Muscle of back (tissue), 13 donors: ENCODE measurements at places on chromosomes 3 and 15. TPM values are rescaled to one million over a fixed set of nuclear protein-coding genes. Genes with fewer than 3 reads are reported as not detected.
A peak's percentile ranks its signal among the peaks of the same experiment; 100 is the strongest.

FEZF2 gene
- polyA plus RNA-seq = not detected

ZPLD1 gene
- polyA plus RNA-seq = not detected

PEX5L gene
- 0.16 TPM for polyA plus RNA-seq

TTC21A gene
- polyA plus RNA-seq = 2.8 TPM

C2CD4A gene
- not detected for polyA plus RNA-seq

CLRN1 gene
- polyA plus RNA-seq = 0.75 TPM

- DNase-seq = no peak
These were observed 15.9 kb upstream of the USP3 start for GRCh38 chr15:63488398-63488960.

DNA sequence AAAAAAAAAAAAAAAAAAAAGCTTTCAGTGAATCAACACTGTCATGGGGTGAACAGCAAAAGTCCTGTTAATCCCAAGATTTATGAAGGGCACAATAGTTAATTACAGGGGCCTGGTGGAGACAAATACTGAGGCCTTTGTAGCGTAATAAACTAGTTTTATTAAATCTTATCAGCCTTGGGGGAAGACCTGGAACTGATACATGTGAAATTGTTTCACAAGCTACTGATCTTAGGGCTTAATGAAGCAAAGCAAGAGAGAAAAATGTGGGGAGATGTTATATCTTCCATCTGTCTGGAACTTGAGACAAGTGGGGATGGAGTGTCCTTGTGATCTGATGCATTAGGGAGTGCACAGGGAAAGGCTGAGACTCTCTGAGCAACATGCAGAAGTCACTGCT is 47.9 kb upstream of the OSBPL11 start:
- no peak for DNase-seq

DNA sequence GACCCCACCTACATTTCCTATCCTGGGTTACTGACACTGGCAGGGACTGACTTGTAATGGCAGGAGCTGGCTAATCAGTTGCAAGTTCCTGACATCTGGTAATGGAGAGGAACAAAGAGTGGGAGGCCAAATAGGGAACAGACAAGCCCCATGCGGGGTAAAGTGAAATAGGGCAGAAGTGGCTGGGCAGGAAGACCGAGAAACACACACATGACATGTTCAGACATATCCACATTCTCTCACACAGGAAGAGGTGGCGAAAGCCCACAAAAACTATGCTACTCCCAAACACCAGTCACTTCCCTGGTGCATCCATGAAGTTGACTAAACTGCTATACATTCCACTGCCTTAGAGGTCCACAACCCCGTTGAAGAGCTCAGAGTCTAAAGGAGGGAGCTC is 394.1 kb upstream of the TBL1XR1 start:
- no peak for DNase-seq

GRCh38 chr15:81038975-81039607 is 38.4 kb downstream of the TLNRD1 start:
- DNase-seq = no peak

DNA sequence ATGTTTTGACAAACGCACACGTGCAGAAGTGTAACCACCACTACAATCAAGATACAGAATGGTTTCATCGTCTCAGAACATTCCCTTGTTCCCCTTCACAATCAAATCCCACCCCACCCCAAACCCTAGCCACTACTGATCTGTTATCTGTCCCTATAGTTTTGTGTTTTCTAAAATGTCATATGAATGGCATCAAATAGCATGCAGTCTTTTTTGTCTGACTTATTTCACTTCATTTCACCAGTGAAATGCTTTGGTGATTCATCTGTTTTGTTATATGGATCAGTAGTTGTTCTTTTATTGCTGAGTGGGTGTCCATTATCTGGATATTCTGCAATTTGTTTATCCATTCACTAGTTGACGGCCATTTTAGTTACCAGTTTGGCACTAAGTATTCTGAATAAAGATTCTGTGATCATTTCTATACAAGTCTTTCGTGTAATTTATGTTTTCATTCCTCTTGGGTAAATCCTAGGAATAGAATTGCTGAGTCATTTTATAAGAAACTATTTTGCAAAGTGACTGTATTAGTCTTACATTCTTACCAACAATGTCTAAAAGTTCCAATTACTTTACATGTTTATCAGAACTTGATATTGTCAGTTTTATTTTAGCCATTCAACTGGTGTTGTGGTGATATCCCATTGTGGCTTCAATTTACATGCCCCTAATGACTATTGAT is 232.8 kb downstream of the CLSTN2 start:
- no peak for DNase-seq

GRCh38 chr15:71011503-71012155 is 103.6 kb upstream of the THSD4 start:
- DNase-seq = peak; percentile 37

GRCh38 chr15:87374339-87374738 is 882.2 kb downstream of the NTRK3 start:
- no peak for DNase-seq

GRCh38 chr15:68268405-68268804 is 9.1 kb upstream of the FEM1B start:
- no peak for DNase-seq

GRCh38 chr15:62895139-62895866 is 147.2 kb upstream of the TPM1 start:
- DNase-seq = no peak

DNA sequence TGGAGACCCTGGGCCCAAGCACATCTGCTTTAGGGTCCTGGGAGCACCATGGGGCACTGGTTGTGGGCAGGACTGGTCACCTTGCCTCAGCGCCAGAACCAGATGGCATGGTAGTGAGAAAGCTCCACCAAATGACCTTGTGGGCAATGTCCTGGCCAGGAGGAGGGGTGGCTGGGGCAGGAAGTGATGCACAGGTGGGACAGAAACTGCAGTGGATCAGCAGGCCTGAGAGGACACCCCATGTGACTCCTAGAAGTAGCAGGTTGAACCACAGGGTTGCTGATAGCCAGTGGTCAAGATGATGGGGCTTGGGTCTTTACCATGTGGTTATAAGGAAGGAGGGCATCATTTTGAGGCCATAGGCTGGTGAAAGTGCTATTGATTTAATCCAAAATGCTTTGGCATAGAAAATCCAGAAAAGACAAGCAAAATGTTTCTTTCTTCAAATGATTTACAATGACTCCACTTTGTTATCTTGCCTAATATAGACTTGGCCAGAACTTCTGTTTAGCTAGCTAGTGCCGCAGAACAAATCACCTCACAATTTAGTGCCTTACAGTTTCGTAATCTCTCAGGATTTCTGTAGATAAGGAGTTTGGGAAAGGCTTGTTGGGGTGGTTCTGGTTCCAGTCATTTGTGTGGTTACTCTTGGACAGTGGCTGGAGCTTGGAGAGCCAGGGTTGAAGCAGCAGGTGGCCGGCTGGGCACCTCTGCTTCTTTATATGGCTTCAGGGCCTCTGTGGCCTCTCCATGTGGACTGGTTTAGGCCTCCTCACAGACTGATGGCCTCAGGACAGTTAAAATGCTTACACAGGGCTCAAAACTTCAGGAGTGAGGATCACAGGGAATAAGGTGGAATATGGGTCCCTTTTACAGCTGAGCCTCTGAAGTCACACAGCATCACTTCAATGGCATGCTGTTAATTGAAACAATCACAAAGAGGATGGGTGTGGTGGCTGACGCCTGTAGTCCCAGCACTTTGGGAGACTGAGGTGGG is 27.5 kb downstream of the TMEM158 start:
- DNase-seq = no peak
